ENCODE measurements at places on chromosomes 4 and X.

GRCh38 chr4:8261851-8262535, 7.6 kb upstream of the HTRA3 start:
- DNase-seq, result no peak

GRCh38 chrX:7147978-7148854, at the start of gene PUDP:
Gene PUDP, minus strand, starts transcription at chrX:7148153. Its CDS starts 40 bp downstream, at chrX:7148113.
- peak; percentile 85 for DNase-seq

- no peak for DNase-seq
Observed at GRCh38 chrX:72236841-72237240, 2.0 kb downstream of the ERCC6L start.

- no peak for DNase-seq
Observed at GRCh38 chr4:168634276-168634802, 137.5 kb downstream of the PALLD start.

GRCh38 chr4:150583287-150584110, 1.5 kb downstream of the MAB21L2 start:
- no peak for DNase-seq

DNA sequence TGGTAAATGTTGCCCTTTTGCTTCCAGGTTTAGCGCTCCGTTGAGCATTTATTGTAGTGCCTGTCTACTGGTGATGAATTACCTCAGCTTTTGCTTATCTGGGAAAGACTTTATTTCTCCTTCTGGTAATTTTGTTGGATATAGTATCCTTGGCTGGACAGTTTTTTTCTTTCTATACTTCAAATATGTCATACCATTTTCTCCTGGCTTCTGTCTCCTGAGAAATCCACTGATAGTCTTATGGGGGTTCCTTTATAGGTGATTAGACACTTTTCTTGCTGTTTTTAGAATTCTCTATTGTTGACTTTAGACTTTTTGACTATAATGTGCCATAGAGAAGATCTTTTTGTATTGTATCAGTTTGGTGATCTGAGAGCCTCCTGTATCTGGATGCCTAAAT, 73.5 kb downstream of the ARFIP1 start:
- DNase-seq, result no peak

DNA sequence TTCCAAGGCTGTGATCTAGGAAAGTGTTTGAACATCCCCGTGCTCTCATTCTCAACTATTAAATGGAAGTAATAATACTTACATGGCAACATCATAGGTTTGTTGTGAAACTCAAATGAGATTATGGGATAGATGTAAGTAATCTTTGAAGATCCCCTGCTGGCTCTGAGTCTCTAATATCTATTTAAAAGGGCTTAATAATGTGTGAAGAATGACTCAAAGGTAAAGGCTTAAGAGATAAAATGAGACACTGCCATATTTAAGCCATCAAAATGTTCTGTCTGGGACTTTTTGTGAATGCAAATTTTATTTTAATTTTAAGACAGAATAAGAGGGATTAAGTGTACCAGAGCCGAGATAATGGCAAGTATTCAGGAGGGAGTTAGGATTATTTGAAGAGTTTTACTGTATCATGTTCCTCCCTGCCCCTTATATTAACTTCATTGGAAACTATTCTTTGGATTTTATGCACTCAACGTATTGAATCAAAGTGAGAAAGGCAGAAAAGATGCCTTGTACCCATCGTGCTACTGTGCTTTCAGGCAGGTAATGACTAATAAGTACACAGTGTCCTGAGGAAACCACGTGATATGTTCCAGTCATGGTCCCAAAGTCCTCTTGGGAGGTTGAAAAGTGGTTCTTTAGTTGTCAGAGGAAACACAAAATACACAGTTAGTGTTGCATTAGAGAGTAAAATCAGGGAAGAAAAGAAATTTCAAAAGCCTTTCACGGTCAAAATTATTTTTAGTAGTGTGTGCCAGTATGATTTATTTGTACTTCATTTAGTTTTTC, 192.4 kb downstream of the RBM46 start:
- DNase-seq, result no peak

GRCh38 chr4:11805842-11806241, 377.1 kb upstream of the HS3ST1 start:
- no peak for DNase-seq

- DNase-seq, result no peak
Observed at GRCh38 chr4:69589884-69590283, 49.6 kb downstream of the UGT2A2 start.

Data from activated gamma-delta T cell treated with anti-CD3 and anti-CD28 coated beads, Interleukin-2, amount 50 U/mL, for 16 hours (primary cell).